ENCODE measurements at places on chromosomes 4 and X.

DNA sequence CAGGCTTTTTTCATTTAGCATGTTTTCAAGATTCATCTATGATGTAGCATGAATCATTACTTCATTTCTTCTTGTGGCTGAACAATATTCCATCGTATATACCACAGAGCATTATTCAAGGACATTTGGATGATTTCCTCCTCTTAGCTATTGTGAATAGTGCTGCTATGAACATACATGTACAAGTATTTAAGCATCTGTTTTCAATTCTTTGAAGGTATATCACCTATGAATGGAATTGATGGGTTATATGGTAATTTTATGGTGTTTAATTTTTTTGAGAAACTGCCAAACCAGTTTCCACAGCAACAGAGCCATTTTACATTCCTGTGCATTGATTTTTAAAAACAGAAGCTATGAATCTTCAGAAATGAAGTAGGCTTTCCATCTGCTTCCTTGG is 36.1 kb upstream of the WDR19 start:
- no peak for DNase-seq

DNA sequence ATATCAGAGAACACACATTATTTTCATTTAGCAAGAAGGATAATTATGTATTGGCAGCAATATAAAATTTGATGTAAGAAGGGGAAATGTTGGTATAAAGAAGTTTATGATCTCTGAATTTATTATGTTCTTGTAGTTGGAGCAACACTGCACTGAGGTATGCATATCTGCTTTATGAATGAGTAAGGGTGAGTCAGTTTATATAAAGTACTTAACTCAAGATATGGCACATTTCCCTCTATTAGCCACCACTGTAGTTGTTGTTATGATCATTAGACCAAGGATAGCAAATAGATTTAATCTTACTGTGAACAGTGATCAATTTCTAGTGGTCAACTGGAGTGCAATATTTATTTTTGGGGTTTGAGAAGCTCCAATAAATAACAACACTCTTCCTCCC is 66.6 kb downstream of the SNX25 start:
- no peak for DNase-seq

DNA sequence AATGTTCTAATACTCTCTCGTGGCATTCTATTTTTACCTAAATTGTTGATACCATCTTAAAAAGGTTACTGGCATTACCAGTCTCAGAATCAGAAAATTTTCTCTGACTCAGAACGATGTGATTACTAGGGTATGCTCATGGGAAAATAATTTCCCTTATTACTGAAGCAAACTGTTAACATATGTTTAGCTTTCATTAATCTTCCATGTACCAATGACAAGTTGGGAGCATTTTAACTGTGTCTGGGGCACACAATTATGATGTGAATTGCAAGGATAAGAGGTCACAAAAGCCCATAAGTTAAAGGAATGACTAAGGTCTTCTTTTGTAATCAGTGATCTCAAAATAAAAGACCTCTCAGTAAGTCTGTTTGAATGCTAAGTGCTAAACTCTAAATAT is 1254.6 kb downstream of the PCDH18 start:
- no peak for DNase-seq

DNA sequence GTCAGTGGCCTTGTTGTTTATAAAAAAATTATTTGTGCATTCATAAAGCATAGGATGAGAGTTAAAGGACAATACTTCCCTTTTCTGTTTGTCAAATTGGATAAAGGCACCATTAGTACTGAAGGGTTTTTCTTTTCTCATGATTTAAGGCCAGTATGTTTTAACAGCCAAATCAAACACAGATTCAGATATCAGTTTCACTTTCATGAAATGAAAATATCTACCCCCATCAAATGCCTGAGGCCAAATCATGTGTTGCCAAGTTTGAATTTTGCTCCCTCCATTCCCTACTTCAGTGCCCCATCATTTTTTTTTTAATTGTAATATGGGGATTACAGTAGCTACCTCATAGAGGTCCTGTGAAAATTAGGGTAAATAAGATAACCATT is 745.9 kb downstream of the RPA4 start:
- no peak for DNase-seq

GRCh38 chr4:102717448-102718092 is 43.2 kb downstream of the MANBA start:
- no peak for DNase-seq

- DNase-seq: no peak
These were observed 42.9 kb downstream of the MOSPD2 start for GRCh38 chrX:14916017-14916674.

DNA sequence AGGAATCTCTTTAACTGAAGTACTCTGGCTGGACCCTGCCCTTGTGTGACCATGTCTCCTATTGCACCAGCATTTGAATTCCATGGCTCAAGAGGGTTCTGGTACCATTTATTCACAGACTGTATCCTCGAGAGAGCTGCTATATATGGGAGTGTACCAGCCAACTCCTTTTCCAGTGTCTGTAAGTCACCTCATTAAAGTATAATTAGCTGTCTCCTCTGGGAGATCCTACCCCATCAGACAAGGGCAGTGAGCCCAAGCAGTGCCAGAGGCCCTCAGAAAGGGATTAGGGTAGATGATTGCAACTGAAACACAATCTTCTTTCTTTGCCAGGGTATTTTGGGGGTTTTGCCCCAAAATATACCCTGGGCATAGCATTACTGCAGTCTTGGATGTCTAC is 31.6 kb downstream of the GNL3L start:
- no peak for DNase-seq

DNA sequence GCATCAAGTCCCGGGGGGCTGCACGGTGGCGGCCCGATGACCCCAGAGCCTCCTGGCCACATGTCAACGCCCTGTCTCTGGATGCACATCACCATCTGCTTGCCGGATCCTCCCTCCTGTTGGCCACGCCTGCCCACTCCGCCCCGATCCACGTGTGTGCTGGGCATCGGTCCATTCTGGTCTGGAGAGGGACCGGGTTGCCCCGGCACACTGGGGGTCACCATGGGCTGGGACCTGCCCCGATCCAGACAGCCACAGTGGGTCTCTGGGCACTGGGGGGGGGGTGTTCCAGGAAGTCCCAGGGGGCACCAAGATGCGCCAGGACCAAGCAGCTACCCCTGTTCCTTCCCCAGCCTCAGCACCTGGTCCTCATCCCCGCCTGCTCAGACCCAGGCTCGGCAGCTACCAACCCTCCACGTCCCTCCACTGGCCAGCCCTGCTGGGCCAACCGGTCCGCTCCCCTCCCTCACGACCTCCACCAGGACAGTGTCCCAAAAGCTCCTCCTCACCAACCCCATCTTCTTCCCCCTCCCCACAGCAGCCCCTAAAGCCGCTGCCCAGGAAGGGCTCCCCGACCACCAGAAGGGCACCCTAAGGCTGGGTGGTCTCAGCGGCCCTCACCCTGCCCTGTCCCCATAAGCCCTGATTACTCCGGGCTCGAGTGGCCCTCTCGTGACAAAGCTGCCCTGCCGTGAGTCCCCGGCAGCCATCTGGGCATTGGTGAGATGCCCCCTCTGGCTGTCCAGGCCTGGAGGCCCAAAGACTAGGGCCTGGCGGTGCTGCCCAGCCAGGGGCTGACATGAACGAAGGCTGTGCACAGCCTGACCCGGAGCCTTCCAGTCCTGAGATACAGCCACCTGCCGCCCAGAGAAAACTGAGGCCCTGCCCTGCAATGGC is 4.6 kb downstream of the CTBP1 start:
- DNase-seq: no peak

- DNase-seq: no peak
These were observed 704.8 kb upstream of the TENM3 start for GRCh38 chr4:181538431-181538830.

DNA sequence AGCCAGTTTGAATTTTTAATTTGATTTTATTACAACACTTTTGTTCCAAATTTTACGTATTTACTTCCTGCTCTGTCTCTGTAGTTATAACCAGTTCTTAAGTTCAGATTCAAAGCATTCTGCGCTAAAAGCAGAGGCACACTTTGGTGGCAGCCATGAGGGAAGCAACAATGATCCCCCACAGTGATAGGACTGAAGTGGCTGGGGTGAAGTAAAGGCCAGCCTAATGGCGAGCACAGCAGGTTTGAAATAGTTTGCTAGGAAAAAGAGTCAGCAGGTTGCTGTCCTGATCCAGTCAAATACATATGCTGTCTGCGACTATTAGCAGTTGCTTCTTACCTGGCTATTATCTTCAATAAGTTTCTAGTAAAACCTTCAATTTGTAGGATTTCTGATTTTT is 176.3 kb downstream of the RPA4 start:
- DNase-seq: no peak
